Naive thymus-derived CD4-positive, alpha-beta T cell (primary cell): ENCODE measurements at places on chromosomes 1 and 21. TPM values are rescaled to one million over a fixed set of nuclear protein-coding genes. Genes with fewer than 3 reads are reported as not detected.
A peak's percentile ranks its signal among the peaks of the same experiment; 100 is the strongest.

DNA sequence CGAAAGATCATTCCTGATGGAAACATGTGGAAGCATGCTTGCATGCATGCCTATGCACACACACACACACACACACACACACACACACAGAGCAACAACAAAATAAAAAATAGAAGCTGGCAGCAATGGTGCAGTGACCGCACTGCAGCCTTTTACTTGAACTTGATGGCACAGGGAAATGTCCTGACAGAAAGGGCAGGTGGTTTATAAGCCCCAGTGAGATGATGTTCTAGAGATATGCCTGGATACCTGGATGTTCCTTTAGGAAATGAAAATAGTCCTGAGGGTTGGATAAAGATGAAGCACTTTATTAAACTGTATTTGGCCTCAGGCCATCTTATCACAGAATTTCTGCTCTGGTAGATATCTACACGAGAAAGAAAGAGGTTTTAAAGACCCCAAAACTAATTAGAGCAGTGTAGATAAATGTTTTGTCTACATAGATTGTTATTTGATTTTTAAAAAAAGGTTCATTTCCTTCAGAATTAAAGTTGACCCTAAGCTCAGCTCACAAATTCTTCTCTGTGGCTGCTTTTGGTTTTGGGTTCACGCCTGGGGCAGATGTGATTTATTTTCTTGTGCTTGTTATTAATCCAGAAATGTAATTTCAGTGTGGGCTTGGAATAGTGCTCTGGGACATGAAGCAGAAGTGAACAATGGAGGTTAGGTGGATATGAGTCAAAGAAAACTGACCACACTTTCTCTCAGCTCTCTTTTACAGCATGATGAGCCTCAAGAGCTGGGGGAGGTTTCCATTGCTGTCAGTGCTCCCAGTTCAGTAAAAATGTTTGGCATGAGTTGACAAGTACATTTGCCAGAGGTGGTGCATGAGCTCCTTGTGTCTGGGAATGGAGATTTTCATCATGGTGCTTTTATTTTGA, 22.9 kb downstream of the ADAM30 start:
- no peak for DNase-seq
- no peaks in the 10 kb centered on the region for H3K27me3 ChIP-seq
- no peak overlapping the region for H3K4me3 ChIP-seq
- H3K4me1 ChIP-seq = no peaks in the 10 kb centered on the region
- H3K36me3 ChIP-seq = no peaks in the 10 kb centered on the region

GRCh38 chr1:218665221-218665620, 320.1 kb downstream of the TGFB2 start:
- H3K4me1 ChIP-seq = no peaks in the 10 kb centered on the region
- DNase-seq = no peak
- H3K27me3 ChIP-seq = no peaks in the 10 kb centered on the region
- no peaks in the 10 kb centered on the region for H3K36me3 ChIP-seq

- peak overlapping the region; percentile 2 for H3K4me3 ChIP-seq
- H3K4me1 ChIP-seq = peaks cover 58% of the 10 kb centered on the region
Measured at GRCh38 chr1:212288615-212289014, 3.4 kb downstream of the PPP2R5A start.

- H3K4me3 ChIP-seq = no peak overlapping the region
- DNase-seq = no peak
- no peaks in the 10 kb centered on the region for H3K36me3 ChIP-seq
- no peak overlapping the region for H3K27ac ChIP-seq
Measured at GRCh38 chr1:41379738-41380130, 18.5 kb downstream of the FOXO6 start.

DNA sequence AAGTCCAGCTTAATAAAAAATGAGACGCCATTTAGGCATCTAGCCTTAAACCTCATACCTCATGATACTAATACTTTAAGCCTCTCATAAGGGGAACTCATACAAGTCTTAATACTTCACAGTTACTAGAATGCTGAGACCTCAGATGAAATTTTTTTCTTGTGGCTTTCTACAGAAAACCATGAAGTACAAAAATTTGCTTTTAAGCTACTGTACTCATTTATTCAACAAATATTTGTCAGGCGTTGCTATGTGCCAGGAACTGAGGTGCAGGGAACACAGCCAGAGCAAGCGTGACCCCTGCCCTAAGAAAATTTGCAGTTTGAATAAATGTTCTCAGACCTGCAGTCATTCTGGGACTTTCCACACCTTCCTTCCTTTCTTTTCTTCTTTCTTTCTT, 150.6 kb downstream of the MRPL39 start:
- H3K27me3 ChIP-seq = no peaks in the 10 kb centered on the region
- peak overlapping the region; percentile 52 for H3K27ac ChIP-seq
- peak overlapping the region; percentile 38 for H3K4me3 ChIP-seq
- H3K4me1 ChIP-seq = no peaks in the 10 kb centered on the region
- peak; percentile 4 for DNase-seq

DNA sequence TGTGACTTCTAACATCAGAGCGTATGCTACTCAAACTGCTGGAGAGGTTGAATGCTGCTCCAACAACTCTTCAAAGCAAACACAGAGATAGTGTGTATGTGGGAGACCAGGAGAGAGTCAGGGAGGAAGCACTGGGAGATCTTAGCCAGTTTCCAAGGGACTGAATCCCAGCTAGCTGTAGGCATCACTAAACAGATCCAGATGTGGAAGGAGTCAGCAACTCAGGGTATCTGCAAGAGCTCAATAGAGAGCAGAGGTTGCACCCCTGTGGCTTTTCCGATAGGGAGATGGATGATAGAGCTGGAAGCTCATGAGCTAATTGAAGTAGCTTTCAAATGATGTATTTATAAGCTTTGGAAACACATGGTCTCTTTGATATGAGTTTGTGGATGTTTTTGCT, 168.9 kb upstream of the HOOK1 start:
- H3K27ac ChIP-seq = no peak overlapping the region
- H3K4me1 ChIP-seq = no peaks in the 10 kb centered on the region
- no peaks in the 10 kb centered on the region for H3K27me3 ChIP-seq
- H3K4me3 ChIP-seq = no peak overlapping the region
- H3K36me3 ChIP-seq = no peaks in the 10 kb centered on the region
- DNase-seq = no peak

- peaks cover 5% of the 10 kb centered on the region for H3K36me3 ChIP-seq
- no peaks in the 10 kb centered on the region for H3K4me1 ChIP-seq
- no peak overlapping the region for H3K4me3 ChIP-seq
- no peak for DNase-seq
- H3K27me3 ChIP-seq = no peaks in the 10 kb centered on the region
Measured at GRCh38 chr1:89897347-89898133, 76.7 kb downstream of the LRRC8D start.

GRCh38 chr1:61104220-61104671, 21.9 kb downstream of the NFIA start:
- no peak for DNase-seq
- H3K4me1 ChIP-seq = no peaks in the 10 kb centered on the region
- H3K27ac ChIP-seq = no peak overlapping the region
- H3K27me3 ChIP-seq = no peaks in the 10 kb centered on the region
- no peaks in the 10 kb centered on the region for H3K36me3 ChIP-seq
- H3K4me3 ChIP-seq = no peak overlapping the region

DNA sequence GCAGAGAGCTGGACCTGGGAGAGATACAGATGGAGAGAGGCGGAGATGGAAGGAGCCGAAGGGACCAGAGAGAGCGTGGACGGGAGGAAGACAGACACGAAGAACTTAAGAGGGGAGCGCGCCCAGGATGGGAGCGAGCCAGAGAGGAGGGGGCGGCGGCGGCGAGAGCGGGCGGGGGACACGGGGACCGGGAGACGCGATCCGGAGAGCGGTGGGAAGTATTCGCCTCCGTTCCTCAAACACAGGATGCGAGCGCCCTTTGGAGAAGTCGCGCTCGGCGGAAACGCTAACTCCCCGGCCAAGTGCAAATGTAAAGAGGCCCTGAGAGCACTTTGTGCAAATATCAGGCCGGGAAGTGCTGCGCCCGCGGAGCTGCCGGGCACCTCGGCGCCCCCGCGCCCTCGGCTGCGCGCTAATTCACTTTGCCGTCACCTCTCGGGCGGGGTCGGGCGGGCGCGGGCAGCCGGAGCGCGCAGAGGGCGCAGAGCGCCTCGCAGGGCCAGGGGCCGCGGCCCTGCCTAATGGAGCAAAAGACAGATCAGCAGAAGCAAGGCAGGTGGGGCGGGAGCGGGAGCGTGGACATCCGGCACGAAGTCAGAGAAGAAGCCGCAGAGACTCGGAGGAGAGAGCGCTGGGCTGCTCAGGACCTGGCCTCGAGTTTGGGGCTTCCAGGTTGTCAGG, 281.2 kb downstream of the RRAGC start:
- no peaks in the 10 kb centered on the region for H3K4me1 ChIP-seq
- no peak for DNase-seq
- peaks cover 12% of the 10 kb centered on the region for H3K27me3 ChIP-seq
- no peak overlapping the region for H3K4me3 ChIP-seq
- H3K27ac ChIP-seq = no peak overlapping the region
- H3K36me3 ChIP-seq = no peaks in the 10 kb centered on the region

DNA sequence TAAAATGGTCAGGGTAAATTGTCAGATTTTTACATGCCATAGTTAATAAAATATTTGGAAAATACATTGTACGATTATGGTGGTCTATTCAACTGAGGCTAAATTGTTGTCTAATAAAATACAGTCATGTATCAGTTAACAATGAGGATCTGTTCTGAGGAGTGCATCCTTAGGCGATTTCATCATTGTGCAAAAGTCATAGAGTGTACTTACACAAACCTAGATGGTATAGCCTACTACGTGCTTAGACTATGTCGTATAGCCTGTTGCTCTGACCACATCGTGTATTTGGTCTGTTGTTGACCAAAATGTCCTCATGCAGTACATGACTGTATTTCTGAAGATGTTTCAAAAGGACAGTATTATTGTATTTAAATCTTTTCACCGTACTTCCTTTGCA, 5.2 kb downstream of the EEIG2 start:
- H3K4me3 ChIP-seq = no peak overlapping the region
- H3K27me3 ChIP-seq = no peaks in the 10 kb centered on the region
- DNase-seq = no peak
- H3K36me3 ChIP-seq = no peaks in the 10 kb centered on the region
- peaks cover 24% of the 10 kb centered on the region for H3K4me1 ChIP-seq

GRCh38 chr1:203453616-203454015, 22.0 kb upstream of the PRELP start:
- H3K36me3 ChIP-seq = no peaks in the 10 kb centered on the region
- H3K4me3 ChIP-seq = no peak overlapping the region
- no peak overlapping the region for H3K27ac ChIP-seq
- no peaks in the 10 kb centered on the region for H3K27me3 ChIP-seq

DNA sequence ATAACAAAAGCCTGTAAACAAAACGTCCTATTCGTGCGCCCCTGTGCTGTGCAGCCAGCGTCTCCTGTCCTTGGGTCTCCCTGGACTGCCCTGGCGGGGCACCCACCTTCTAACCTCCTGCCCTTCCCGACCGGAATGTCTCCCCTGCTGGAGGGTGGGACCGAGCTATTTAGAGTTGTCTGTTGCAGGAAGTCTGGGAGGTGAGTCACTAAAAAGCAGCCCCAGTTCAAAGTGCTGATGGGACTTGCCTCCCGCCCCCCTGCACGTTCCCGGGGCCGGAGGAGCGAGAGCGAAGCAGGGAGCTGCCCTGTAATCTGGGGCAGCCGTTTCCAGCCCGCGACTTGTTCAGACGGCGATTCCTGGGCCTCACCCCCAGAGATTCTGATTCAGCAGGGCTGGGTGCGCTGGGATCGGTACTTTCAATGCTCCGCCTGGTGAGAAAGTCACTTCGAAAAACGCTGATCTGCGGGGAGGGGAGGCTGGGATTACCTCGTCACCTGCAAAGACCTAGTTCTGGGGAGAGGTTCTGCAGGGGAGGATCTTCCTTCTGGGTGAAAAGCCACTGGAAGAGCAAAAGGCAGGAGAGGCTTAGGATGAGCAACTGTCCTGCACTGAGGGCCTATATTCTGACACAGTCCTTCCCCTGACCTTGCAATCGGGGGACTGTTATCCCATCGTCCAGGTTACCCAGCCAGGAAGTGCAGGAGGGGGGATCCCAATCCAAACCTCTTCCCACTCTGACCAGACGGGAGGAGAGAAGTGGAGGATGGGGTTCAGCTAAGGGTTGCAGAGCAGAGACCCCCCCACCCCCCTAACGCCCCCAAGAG, 1.2 kb upstream of the DHRS3 start:
- H3K27ac ChIP-seq = peak overlapping the region; percentile 86
- H3K4me1 ChIP-seq = peaks cover 30% of the 10 kb centered on the region
- no peaks in the 10 kb centered on the region for H3K27me3 ChIP-seq
- H3K36me3 ChIP-seq = no peaks in the 10 kb centered on the region
- H3K4me3 ChIP-seq = peak overlapping the region; percentile 81

DNA sequence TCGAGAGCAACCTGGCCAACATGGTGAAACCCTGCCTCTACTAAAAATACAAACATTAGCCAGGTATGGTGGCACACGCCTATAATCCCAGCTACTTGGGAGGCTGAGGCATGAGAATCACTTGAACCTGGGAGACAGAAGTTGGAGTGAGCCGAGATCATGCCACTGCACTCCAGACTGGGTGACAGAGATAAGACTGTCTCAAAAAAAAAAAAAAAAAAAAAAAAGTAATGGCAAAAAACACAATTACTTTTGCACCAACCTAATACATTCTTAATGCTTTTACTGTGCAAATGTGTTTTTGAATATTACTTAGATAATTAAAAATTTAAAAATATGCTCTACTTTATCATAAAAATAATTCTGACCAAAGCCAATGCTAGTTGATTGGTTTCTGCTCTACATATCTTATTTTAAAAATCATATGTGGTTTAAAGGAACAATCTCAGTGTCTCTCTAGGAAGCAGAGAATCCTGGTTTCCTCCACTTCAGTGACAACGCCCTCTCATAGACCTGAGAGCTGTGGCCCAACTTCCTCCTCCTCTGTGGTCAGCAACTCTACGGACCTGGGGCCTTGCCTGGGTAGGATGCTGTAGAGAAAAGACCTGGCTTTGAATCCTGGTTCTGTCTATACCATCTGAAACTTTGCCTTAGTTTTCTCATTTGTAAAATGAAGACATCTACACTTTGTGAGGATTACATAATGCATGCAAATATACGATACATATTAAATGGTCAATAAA, 64.7 kb downstream of the TGFBR3 start:
- no peak for DNase-seq
- H3K27me3 ChIP-seq = no peaks in the 10 kb centered on the region

DNA sequence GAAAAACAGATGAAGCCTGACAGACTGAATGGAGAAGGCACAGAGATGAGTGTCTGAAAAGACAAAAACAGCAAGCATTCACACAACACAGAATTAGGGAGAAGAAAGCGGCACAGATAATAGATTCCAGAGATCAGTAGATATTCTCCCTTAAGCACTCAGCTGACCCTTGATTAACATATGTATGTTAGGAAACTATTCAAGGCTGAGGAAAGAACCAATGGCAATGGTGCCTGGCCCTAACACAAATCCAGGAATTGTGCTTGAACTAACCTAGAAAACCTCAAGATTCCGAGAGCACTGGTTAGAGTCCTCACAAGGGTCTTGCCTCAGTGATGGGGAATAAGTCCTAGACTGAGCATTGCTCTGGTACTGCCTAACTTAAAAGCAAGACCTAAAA, 30.9 kb downstream of the KCNT2 start:
- DNase-seq = no peak
- no peak overlapping the region for H3K27ac ChIP-seq
- H3K4me1 ChIP-seq = no peaks in the 10 kb centered on the region
- H3K27me3 ChIP-seq = no peaks in the 10 kb centered on the region

GRCh38 chr1:180267761-180268555, 37.9 kb downstream of the LHX4 start:
- H3K4me1 ChIP-seq = no peaks in the 10 kb centered on the region
- no peaks in the 10 kb centered on the region for H3K27me3 ChIP-seq
- H3K27ac ChIP-seq = no peak overlapping the region
- H3K36me3 ChIP-seq = no peaks in the 10 kb centered on the region
- H3K4me3 ChIP-seq = no peak overlapping the region

The PLEKHN1 gene
- total RNA-seq = 0.65 TPM

The LRRC39 gene
- 1.1 TPM for total RNA-seq

The LIN28A gene
- not detected for total RNA-seq

The HFM1 gene
- total RNA-seq = not detected

The PCAT6 gene
- not detected for total RNA-seq

The NEXN gene
- total RNA-seq = 1.4 TPM
